Fibroblast of the aortic adventitia (primary cell): ENCODE measurements at places on chromosomes 2 and 18. TPM values are rescaled to one million over a fixed set of nuclear protein-coding genes. Genes with fewer than 3 reads are reported as not detected.

DNA sequence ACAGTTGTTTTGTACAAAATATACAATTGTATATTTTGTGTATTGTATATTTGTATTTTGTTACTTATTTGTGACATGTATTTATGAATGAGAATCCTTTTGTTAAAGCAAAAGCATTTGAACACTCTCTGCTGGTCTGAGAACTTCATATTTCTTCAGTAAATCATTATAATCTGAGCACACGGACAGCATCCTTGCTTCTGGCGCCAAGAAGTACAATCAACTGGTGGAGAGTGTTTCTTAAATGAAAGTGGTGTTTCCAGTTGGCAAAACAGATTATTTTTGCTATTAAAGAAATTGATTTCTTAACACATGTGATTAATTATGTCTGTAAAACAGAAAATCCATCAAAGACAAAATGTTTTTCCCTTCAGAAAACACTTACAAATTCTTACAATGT, 95.1 kb upstream of the COPS8 start:
- DNase-seq: no peak

DNA sequence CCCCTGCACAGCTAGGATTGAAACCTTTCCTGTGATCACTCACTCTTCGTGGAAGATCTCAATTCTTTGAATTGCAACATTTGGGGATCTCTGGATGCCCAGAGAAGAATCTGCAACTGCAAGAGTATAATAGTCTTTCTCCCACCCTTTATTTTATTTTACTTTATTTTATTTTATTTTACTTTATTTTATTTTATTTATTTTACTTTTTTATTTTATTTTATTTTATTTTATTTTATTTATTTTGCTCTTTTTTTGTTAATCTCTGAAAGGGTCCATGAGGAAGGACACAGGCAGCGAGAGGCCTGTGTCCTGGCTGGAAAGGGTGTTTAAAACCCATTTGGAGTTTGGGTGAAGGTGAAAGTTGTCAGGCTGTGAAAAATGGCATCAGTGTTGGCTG, 181.4 kb downstream of the TMEM182 start:
- DNase-seq: no peak

GRCh38 chr2:236777408-236777807, 207.8 kb downstream of the ACKR3 start:
- DNase-seq: no peak

The WDR33 gene
- total RNA-seq: 17.8 and 34.4 TPM in 2 replicates

The CACNB4 gene
- 4.8 and 7.5 TPM in 2 replicates for total RNA-seq

The TBR1 gene
- not detected in 2 replicates for total RNA-seq

The GNAL gene
- 0.16 and 0.63 TPM in 2 replicates for total RNA-seq

The TOGARAM2 gene
- total RNA-seq: under 0.01 TPM in 1 of 2 replicates, not detected in the other

- no peak for DNase-seq
These were observed 11.8 kb upstream of the CATIP start for GRCh38 chr2:218344755-218345417.

DNA sequence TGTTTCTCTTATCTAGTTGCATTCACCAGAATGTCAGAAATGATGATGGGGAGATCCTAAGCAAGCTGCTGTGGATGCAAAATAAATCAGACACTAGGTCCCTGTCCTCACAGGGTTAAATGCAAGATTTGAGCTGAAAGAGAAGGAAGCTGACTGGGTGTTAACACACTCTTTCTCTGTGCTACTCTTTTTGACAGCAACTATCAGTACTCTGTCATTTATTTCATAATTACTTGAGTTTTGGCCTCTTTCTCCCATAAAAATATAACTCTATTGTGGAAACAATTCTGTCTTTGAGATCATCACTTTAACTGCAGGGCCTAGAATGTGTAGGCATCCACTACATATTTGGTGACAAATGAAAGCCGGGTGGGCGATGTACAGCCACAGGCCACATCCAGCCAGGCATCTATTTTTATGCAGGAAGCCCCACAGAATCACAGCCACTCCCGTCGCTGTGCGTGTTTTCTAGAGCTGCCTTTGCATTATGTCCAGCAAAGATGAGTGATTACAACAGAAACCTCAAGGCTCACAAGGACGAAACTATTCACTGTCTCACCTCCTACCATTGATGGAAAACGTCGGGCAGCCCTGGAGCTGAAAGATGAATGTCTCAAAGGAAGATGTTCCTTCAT, 849.0 kb downstream of the RNF144A start:
- DNase-seq: no peak
